IPS DF 19.7 (cell line): ENCODE measurements at places on chromosomes 1 and 21.

DNA sequence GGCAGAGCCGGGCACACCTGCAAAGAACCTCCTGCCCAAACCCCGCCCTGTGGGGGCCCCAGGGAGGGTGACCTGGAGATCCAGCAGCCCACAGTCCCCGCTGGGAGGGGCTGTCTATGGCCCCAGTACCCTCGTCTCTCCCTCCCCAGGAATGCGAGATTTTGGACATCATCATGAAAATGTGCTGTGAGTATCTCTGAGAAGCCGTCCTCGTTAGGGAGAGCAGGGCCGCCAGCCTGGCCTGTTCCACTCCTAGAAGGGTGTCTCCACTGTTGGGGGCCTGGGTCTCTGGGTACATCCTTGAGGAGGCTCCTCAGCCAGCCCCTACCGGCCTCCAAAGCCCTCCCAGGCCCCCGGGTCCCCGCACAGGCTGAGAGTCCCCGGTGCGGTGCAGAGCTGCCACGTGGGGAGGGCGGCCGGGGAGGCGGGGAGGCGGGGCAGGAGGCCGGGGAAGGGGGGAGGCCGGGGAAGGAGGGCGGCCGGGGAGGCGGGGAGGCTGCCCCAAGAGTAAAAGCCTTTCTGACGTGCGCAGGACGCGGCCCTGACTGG, 18.7 kb downstream of the COL6A1 start:
- DNase-seq: no peak

DNA sequence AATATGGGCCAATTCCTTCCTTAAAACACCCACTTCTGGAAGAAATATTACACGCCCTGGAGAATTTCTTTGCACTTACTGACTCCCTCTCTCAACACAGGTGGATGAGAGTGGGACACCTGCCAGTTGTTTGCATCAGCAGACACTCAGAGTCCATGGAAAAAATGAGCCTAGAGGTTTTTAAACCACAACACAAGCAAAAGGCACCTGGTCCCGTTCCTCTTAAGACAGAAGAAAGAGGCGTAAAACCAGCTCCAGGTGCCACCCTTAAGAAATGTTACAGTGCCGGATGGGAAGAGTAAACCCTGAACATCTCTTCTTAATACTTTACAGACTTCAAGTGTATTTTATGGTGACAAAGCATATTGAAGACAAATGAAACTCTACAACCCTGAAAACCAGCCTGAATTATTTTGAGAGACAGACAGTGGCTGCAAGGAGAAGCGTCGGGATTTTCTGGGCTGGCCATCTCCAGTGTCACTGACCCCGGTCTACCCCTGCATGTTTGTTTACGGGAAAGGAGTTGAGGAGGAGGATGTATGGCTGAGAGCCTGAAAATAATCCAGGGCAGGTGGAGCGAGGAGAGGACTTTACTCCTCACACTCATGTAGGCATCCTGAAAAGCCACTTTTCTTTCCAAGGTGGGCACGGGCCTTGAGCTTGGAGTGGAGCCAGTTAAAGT, 7.8 kb upstream of the RIPK4 start:
- DNase-seq: no peak

- no peak for DNase-seq
These were observed 251.0 kb downstream of the LRRIQ3 start for GRCh38 chr1:73947009-73947408.

DNA sequence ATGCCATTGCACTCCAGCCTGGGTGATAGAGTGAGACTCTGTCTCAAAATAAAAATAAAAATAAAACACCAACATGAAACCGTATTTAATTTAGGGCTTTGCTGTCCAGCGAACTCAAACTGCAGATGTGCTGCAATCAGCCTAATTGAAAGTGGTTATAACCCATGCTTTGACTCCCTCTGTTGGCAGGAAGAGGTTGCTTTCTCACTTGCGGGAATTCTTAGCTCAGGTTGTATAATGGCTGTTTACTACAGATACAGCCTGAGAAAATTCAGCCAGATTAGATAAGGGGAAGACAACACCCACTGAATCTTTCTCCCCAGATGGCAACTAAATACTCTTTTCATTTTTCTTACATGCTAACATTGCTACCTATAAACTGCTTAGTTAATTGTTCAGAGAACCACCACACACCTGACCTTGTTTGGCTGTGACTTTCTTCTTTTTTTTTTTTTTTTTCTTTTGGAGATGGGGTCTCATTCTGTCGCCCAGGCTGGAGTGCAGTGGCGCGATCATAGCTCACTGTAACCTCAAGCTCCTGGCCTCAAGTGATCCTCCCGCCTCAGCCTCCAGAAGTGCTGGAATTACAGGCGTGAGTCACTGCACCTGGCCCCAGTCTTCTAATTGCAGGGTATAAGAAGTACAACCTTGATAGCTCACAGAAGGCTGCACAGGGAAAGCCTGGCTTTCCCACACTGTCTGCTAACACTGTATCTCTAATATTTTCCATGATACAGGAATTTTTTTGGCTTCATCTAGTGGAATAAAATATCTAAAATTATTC, 34.6 kb downstream of the DNTTIP2 start:
- DNase-seq: no peak

- no peak for DNase-seq
These were observed 101.0 kb downstream of the KIF26B start for GRCh38 chr1:245255783-245256182.

DNA sequence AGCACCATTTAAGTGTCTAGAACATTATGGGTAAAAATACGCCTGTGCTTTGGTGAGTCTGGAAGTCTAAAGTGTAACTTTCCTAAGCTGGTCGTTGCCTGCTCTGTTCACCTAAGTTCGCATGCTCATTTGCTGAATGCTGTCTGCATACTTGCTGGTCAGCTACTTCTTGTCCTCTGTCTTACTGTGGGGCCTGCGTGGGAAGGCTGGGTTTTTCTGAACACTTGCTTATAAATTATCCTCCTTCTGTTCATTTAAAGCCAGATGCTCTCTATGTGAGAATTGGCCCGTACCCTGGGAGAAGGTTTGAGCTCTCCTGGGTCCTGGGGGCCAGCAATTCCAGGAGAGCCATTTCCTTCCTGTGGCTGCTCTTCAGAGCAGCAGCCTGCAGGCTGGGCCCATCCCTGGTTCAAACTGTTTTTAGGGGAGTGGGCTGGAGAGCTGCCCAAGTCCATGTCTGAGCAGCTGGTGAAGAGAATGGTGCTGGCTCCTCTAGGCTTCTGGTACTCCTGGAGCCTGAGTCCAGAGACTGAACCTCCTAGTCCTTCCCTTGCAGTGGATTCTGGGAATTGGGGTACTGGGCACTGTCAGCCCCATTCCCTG, 75.7 kb downstream of the GALNT2 start:
- no peak for DNase-seq

DNA sequence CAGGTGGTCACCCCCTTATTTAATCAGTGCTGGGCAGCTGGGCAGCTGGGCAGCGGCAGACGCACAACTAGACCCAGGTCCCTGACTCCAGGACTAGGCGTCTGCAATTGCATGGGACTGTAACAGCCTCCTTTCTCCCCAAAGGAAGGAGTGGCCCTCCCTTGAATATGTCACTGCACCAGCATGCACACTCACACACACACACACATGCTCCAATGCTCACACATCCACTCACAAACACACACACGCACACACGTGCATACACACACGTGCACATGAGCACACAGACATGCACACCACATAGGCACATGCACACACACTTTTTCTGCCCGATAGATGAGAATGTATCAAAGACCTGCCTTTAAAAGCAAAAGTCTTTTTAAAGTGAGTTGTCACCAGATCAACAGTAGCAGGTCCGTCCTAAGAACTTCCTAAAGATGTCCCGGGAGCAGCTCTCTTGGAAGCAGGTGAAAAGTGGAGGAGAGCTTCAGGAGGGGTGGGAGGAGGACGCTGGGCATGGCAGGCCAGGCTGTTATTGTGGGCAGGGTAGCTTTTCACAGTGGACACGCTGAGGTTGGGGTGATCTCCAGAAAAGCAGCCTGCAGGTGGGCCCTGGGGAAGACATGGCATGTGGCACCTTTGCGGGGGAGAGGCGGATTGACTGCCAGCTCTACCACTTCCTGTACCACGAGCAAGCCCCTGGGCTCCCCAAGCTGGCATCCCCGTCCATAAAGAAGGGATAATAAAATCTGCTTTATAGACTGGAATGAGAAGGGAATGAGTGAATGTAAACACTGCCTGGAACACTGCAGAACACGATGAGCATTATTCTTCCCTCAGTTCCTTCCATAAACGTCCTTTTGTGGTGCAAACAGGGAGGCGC, 1.7 kb downstream of the PDE9A start:
- no peak for DNase-seq

DNA sequence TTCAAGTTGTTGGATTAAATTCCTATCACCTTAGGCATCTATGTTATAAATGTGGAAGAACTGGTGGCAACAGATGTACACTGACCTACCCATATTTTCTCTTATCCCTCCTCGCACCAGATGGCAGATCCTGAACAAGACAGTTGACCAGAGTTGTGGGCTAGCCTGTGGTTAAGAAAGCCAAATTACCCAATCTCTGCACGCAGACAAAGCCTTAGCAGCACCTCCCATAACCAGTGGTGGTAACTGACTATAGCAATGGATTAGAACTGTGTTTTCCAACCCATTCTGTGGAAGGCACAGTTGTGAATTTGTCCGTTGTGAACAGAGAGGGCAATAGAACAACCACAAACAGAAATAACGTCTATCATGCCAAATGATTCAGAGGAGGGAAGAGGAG, 20.6 kb downstream of the ABCB10 start:
- no peak for DNase-seq

DNA sequence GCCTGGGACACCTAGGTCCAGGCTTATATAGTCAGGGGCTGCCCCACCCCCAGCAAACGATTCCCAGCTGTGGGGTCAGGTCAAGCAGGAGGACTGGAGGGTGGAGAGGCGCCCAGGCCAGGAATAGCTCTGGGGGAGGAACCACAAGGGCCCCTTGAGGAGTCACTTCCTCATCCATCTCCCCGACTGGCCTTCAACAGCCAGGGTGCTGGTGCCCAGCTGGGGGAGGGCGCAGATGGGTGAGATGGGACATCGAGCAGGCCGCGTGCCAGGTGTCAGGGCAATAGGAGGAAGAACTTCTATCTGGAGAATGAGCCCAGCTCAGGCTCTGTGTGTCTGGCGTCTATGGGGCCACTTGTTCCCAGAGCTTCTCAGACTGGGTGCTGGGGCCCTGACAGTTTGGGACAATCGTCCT, 208 bp upstream of the MYBPH start:
- no peak for DNase-seq

- DNase-seq: no peak
These were observed 97.2 kb downstream of the WDR4 start for GRCh38 chr21:42781971-42782722.

- no peak for DNase-seq
These were observed 194.6 kb downstream of the PBX1 start for GRCh38 chr1:164753521-164754077.

- no peak for DNase-seq
These were observed 51.5 kb downstream of the PSMG1 start for GRCh38 chr21:39131791-39132190.

- DNase-seq: no peak
These were observed 44.9 kb downstream of the CLSTN1 start for GRCh38 chr1:9778905-9779304.

GRCh38 chr1:227424159-227424680, 105.9 kb upstream of the CDC42BPA start:
- no peak for DNase-seq

DNA sequence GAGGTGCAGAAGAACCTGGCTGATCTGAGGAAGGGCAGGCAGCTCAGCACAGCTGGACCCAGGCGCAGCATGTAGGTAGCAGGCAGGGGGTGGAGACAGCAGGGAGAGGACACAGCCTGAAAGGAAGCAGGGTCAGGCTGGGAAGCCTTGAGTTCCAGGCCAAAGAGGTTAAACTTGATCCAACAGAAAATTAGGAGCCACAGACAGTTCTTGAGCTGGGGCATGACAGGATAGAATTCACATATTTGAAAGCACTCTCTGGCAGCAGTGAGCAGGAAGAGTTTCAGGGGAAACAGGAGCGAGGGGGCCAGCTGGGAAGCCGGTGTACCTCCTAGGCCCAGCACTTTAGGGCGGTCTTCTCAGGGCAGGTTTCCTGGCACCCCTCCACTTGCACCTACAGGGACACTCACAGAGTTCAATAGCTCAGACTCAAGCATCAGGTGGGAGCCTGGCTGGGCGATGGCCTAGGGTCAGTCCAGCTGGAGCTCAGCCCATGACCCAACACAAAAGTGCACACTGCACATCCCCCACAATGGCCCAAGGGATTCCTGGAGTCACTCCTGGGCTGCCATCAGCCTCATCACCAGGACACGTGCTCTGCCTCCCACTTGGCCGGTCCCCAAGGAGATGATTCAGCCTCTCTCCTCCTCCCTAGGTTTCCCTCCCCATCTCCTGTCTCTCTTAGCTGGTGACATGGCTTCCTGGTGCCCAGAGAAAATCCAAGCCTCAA, 22.7 kb downstream of the MATN1 start:
- DNase-seq: no peak

GRCh38 chr1:38027201-38028104, 14.9 kb downstream of the UTP11 start:
- DNase-seq: no peak

DNA sequence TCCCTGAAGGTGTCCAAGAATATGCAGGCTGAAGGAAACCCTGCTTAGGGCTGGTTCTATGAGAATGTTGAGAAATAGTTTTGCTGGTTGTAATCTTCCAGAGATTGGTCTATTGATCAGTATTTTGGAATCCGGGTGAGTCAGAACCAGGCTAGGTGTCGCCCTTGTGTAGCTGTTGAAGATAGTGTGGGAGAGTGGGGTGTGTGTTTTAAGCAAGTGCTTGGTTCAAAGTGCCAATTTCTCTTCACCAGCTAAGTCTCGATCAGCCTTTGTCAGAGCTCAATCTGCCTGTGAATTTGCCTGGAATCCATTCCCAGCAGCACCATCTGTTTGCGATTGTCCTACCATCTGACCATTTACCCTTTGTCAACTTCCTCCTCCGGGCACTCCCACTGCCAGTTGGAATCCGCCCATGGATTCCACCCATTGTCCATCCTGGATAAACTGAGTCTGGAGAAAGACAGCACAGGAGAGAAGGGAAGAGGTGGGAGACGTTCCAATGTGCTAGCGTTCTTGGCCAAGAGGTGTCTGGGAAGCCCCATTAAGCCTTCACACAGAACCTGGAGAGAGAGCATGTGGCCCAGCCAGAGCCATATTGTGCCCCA, 59.4 kb upstream of the CYP2J2 start:
- no peak for DNase-seq

DNA sequence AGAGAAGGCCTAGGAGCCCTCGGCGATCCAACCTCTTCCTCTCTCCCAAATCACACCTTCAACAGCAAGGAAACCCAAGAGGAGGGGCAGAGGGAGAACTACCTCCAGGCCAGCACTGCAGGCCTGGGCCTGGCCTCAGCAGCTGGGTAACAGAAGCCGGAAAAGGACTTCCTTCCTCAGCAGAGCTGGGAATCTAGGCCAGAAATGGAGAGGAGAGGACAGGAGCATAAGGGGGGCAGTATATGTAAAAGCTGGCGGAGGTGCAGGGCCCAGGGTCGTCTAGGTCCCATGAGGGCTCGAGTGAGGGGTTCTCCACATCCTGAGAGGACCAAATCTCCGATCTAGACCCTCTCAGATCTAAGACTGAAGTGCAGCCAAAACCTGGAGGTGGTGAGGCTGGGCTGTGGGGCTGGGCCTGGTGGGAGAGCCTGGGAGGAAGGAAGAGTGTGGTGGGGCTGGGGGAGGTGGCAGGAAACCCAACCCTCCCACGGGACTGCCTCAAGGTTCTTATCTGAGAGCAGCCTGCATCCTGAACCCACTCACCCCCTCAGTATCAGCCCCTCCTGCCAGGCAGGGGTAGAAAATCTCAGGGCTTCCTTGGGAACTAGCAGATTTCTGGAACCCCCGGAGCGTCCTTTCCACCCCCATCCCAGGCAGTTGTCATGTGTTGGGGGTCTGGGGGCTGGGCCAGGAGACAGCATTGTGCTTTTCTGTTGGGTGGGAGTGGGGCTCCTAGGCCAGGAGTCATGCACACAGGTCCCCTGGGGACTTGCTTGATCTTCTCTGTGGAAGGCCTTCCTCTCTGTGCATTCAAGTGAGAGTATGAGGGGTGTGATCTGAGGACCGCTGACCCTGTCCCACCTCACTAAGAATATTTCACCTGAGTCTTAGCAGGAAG, 33.0 kb downstream of the PIK3C2B start:
- DNase-seq: no peak
